ENCODE measurements at places on chromosomes 12 and 14.
A peak's percentile ranks its signal among the peaks of the same experiment; 100 is the strongest.

DNA sequence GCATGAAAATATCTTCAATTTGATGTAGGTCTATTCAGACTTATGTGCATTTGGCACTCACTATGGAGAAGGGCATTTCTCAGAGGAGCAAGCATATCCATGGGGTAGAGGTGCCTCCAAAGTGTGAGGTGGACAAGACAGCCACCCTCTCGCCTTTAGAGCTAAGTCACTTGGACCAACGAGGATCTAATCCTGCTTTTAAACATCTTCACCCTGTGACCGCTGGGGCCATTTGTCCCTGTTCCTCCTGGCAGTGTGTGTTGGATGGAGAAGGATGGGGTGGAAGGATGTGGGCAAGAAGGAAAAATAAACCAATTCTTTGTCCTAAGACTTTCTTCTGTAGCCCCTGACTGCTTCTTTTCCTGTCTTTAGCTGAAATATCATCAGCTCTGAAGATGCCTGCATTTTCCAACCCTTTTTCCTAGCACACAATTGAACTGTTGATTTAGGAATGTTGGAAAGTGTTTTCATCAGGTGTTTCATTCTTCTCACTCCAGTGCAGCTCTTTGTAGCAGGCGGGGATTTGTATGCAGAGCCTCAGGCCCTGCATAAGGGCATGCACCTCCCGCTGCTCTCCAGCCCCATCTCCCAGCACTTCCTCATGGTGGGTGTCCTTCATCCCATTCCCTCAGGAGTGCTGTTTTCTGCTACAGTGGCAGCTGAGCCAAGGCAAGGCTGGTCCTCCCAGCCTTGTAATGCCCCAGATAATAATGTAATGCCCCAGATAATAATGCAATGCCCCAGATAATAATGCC is 5.3 kb downstream of the FGF6 start:
- DNase-seq: no peak

DNA sequence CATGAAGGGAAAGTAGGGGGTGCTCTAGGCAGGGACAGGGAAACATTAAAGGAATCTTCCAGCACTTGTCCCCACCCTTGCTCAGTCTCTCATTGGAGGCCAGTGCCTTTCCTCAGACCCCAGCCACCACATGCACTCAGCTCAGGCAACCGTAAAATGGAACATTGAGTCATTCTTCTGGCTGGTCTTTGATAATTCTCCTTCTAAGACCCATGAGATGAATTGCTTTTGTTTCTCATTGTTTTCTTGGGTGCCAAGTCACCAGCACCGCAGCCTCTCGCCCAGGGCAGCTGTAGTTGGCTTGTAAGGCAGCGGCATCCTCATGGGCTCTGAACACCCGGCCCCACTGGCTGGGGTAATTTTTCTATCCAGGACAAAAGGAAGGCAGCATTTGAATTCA is 108.2 kb downstream of the PHETA1 start:
- no peak for DNase-seq

GRCh38 chr12:45912774-45913173 is 77.6 kb downstream of the SCAF11 start:
- DNase-seq: no peak

GRCh38 chr12:56602239-56602638 is 27.9 kb downstream of the BAZ2A start:
- DNase-seq: no peak

DNA sequence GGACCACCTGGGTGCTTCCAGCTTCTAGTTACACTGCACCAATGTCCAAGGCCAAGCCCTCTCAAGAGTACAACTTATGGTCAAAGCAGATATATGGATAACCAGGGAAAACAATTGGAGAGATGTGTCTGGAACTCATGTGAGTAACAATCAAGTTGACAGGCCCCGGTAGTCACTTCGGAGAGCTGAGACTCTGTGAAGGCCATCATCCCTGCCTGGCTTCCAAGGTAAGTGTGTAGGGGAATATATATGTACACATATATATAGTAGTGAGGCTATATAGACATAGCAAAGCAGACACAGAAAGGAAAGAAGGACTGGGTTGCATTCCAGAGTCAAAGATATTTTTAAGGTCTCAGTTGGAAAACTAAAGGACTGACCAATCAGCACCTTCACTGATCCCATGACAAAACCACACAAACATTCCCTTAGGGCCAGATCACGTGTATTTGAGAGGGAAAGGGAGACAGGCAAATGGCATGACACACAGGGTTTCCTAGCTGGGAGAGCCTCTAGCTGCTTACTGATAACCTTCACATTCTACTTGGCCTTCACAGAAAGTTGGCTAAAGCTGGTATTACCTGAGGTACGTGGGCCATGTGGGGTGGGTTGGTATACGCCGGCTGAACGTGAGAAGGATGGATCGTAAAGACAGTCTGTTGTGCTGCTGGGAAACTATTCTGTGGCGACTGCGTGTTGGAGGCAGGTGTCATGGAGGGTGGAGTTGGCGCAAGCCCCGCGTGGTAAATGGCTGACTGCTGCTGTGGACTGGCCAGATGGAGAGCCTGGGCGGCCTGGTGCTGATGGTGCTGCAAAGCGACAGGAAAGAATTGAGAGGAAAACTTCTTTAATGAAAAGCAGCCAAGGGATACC is 50.0 kb downstream of the SH2B3 start:
- no peak for DNase-seq

GRCh38 chr12:117134059-117134458 is 34.8 kb upstream of the TESC start:
- peak; percentile 41 for DNase-seq

DNA sequence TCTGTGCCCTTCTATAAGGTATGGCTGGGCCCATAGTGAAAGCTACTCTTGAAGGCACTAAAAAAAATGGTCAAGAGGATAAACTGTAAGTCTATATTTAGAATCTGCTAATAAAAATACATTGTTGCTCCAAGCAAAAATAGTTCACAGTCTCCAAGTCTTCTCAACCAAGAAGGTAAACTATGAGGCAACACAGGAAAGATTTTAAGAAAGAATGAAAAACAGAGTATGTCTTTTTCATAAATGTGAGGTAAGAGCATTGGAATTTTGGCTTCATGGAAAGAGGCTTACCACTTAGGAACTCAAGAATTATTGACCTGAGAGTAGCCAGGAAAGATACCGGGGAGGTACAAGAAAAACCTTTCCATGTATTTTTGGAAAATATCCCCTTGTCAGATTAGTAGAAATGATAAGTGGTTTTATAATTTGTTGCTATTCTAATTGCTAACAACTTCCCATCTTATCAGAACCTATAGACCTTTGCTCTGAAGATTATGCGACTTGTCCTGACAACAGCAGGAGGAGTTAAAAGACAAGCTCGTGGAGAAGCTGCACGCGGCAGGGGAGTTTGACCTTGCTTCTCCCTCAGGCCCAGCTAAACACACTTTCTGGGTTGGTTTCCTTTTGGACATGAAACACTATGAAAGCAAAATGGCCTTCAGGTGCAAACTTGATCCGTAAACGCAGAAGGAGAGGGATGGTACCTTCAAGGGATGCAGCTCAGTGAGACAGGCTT is 238.1 kb downstream of the FOXN3 start:
- no peak for DNase-seq

DNA sequence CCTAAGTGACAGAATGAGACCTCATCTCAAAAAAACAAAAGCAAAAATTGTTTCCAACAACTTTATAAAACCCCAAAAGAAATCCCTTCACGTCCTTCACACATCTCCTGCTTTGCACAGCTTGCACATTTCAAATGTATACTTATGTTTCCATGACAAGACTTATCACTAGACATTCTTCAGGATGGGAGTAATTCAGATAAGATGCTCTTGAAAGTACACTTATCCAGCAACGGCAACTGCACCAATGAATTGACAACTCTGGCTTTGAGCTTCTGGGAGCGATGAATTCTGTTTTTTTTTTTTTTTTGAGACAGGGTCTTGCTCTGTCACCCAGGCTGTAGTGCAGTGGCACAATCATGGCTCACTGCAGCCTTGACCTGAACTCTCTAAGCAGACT is 30.8 kb upstream of the AKAP5 start:
- DNase-seq: no peak

- no peak for DNase-seq
Measured at GRCh38 chr12:106305376-106305775, 2.8 kb downstream of the TCP11L2 start.

GRCh38 chr14:93078870-93079269 is 36.9 kb downstream of the ITPK1 start:
- no peak for DNase-seq

DNA sequence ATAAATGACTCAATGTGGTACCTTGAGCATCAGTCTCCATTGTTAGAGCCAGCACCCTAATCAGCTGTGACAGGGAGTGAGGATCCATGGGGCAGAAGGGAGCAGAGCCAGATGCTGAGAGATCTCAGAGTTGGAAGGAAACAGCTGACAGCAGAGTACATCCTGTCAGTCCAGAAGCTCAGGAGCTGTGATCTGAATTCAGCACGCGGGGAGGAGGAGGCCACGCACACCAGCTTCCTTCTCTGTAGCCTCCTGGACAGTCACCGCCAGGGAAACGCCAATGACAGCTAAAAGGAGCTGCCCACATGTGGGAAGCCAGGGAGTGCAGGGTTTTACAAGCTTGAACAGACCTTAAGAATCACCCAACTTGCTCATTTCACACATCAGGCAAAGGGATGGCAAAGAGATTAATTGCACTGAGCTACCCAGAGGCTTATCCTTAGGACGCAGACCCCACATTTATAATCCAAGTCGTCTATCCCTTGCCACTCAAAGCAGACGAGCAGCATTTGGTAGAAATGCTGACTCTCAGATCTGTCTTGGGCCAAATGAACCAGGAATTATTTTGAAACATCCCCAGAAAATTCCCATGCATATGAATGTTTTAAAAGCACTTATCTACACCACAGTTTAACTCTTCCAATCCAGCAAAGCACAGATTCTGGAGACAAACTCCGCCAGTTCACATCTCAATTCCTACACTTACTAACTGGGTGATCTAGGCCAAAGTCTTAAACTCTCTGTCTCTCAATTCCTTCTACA is 322.6 kb upstream of the TMTC1 start:
- no peak for DNase-seq

DNA sequence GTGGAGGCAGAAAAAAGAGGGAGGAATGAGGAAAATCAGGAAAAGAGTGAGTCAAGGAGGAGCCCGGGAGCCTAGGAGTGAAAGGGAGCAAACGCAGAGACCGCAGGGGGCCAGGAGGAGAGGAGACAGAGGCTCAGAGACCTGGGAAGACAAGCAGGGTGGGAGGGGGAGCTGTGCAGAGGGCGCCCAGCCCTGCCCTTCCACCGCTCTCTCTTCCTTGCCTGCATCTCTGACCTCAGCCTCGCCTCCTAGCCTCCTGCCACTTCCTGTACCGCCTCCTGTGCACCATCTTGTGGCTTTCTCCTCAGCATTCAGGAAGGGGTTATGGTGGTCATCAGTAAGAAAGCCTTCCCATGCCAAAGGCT is 1.3 kb downstream of the CLSTN3 start:
- DNase-seq: no peak

DNA sequence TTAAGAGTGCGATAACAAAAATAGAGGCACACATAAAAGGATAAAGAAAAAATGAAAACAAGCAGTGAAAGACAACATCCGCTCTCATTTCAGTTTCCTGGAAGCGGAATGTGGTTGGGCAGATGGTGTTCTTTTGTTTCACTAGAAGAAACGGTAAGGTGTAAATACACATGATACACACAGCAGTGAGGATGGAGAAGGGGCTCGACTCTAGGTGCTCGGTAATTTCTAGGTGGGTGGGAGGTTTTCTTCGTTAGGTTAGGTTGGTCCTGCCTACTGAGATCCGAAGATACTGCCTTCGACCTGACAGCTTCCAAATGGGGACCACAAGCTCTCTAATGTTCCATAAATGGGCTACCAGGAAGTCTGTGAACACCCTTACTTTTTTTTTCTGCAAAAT is 1082.5 kb downstream of the BCL11B start:
- no peak for DNase-seq

DNA sequence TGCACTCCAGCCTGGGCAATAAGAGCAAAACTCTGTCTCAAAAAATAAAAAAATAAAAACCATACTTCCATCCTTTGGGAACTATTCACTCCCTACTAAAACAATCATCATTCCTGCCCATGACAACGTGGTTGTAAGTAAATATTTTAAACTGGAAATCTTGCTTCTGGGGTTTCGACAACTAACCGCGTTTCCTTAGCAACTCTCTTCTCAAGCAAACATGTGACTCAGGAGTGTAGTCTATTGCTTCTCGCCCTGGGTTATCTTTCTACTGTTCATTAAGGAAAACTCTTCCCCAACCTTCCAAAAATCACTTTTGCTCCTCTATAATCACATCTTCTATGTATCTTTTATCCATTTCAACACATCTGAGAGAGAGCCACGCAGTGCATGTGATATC is 21.8 kb downstream of the APPL2 start:
- no peak for DNase-seq

DNA sequence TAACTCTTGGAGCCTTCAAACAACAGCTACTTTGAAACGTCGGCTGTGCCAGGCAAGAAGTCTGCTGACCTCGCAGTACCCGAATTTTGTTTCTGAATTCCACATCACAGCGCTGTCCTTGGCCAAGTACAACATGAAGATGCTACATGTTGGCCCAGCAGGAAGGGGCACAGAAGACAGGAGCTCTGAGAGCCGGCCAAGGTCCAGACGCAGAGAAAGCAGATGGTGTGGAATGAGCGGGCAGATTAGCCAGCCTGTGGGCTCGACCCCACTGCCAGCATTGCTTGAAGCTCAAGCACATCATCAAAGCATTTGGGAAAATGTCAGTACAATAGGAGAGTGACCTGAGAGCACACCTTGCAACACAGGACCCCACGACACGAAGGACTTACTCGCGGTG is 64.5 kb downstream of the FZD10 start:
- no peak for DNase-seq

DNA sequence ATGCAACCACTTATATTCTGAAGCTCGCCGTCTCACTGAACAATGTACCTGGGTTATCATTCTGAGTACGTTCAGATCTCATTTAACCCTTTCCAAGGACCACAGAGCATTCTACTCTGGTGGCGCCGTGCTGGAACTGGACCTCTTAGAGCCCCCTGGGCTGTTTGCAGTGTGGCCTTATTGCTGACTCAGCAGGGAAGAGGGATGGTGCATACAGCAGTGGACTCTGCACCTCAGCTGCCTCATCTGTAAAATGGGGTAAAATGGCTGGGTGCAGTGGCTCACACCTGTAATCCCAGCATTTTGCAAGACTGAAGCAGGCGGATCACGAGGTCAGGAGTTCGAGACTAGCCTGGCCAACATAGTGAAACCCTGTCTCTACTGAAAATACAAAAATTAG is 2.9 kb downstream of the ALDH2 start:
- DNase-seq: no peak

GRCh38 chr14:58693048-58693447 is 55.3 kb downstream of the DACT1 start:
- DNase-seq: no peak

All from stimulated activated CD8-positive, alpha-beta memory T cell treated with anti-CD3 and anti-CD28 coated beads, Interleukin-7, amount 100 ng/mL, for 48 hours (primary cell).